ENCODE measurements at places on chromosomes 1 and 21.

GRCh38 chr1:245717611-245718010 lies 562.8 kb downstream of the KIF26B start:
- DNase-seq: no peak

GRCh38 chr1:192846950-192847349 lies 38.1 kb downstream of the RGS2 start:
- no peak for DNase-seq

GRCh38 chr21:41634211-41634694 lies 126.3 kb upstream of the TMPRSS2 start:
- DNase-seq: peak; percentile 85

DNA sequence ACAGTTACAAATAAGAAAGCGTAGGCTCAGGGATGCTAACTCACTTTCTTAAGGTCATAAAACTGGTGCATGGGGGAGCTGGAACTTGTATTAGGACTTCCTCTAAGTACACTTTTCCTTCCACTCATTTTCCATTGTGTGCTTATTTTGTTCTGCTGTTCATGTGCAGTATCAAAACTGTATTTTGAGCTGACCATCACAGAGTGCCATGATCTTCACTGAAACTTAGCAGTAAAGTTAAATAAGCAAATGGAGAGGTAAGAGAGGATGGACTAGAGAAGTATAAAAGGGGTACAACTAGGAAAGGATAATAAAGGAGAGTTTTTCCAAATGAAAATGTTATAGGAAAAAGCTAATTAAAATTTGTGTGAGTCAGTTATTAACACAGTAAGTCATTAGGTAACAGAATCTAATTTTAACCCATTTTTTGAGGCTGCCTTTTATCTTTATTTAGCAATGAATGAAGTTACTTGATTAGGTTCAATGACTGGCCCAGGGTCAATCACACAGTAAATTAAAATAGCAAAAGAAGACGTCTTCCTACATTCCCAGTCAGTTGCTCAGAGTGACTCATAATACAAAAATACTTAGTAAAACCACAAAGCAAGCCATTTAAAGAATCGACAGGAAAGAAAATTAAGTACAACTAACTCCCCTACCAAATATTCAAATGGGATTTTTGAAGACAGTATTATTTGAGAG lies 165.8 kb upstream of the C1orf105 start:
- no peak for DNase-seq

DNA sequence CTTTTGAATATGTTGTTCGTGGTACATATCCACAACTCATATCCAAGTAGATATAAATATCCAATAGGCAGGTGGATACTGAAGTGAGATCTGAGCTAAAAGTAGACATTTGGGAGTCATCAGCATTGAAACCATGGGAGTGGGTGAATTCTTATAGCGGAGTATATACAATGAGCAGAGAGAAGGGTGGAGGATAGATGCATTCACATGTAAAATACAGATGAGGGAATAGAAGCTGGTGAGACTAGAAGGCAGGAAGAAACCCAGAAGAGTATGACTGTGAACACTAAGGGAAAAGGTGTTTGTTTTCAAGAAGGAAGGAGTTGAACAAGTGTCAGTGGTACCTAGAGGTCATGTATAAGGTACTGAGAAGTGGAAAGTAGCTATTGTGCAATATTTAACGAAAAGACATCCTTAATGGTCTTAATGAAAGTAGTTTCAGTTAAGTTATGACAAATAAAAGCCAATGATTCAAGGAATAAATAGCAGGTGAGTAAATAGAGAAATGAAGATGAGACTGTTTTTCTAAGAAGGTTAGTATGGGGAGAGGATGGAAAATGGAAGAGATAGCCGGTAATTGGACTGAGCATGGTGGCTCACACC lies 181.6 kb upstream of the CACYBP start:
- DNase-seq: no peak

- no peak for DNase-seq
Observed at GRCh38 chr1:37420456-37420855, 53.9 kb upstream of the ZC3H12A start.

- DNase-seq: no peak
Observed at GRCh38 chr1:65109487-65109886, 38.5 kb upstream of the AK4 start.

- DNase-seq: no peak
Observed at GRCh38 chr1:67609577-67610341, 75.2 kb upstream of the GADD45A start.

GRCh38 chr1:231428377-231428776 lies 6.3 kb upstream of the EGLN1 start:
- DNase-seq: no peak

DNA sequence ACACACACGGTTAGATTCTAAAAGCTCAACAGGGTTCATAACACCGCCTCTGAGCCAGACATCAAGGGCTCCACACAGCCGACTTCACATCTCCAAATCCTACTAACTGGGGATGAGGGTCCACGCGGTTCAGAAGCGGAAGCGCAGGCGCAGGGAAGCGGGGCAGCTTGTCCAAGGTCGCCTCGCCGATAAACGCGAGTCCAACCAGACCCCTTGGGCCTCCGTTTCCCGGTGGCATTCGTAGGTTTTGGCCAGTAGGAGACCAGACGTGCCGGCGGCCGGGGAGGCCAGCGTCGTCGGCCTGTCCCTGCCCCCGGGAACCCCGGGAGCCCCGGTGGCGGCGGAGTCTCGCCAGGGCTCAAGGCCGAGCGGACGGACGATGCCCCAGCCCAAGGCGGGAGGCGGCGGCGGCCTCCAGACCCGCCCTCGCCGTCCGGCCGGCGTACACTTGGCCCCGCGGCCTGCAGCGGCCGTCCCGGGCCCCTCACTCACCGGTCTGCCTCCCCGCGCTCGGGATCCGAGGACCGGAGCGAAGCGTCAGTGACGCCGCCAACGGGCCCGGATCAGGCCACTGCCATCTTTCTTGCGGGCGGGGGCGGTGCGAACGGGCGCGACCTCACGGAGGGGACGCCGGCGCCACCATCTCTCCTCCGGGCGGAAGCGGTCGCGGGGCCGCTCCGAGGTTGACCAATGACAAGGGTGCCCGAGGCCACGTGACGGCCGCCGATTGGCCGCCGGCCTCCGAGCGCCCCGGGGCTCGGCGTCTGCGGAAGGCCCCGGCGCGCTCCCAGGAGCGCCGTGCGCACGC lies at the start of gene SDF4:
TSS of gene SDF4 (minus strand) at position 602 of the 808 bp plus-strand sequence. CDS start 3,229 bp downstream, outside the sequence.
- DNase-seq: peak; percentile 90

DNA sequence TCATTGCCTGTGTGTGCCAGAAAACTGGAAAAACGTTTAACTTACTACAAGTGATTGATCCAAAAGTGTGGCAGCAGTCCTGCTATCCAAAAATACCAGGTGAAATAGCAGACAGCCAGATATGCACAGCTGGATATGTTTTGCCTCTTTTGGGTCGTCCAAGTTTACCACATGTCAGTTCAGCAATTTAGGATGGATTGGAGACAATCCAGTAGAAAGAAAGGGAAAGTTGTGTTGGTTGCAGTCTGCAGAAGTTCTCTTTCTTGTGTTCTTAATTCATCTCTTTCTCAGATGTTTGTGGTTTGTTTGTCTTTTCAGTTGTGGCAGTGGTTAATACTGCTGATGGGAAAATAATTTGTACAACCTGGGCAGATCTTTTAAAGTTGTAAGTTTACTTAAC lies 645.0 kb downstream of the PTPRC start:
- DNase-seq: no peak

DNA sequence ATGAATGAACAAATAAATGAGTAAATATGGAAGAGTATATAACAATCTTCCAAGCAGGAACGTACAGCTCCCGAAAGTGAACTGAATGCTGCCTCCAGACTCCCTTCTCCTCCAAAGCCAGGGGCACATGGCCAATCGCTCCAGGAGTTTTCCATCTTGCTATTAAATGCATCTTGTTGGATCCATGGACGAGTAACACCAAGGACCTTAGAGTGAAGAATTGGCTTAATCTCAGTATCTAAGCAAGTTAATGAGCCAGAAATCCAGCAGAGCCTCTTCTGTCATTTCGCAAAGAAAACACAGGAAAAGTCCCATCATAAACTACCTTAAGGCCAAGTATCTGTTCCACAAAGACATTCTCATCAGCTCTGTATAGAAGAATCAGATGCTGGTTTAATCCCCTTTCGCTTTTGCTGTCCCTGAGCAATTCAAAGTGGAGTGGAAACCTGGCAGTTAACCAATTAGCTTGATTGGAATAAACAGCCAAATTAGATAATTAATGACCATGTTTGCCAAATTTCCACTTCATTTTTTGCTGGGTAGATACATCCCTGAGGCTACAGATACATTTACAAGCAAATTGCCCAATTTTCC lies 116.0 kb downstream of the MIS18A start:
- DNase-seq: no peak

GRCh38 chr1:61887076-61887867 lies 145.0 kb downstream of the PATJ start:
- DNase-seq: no peak

GRCh38 chr1:166221316-166221715 lies 54.5 kb upstream of the FAM78B start:
- no peak for DNase-seq

DNA sequence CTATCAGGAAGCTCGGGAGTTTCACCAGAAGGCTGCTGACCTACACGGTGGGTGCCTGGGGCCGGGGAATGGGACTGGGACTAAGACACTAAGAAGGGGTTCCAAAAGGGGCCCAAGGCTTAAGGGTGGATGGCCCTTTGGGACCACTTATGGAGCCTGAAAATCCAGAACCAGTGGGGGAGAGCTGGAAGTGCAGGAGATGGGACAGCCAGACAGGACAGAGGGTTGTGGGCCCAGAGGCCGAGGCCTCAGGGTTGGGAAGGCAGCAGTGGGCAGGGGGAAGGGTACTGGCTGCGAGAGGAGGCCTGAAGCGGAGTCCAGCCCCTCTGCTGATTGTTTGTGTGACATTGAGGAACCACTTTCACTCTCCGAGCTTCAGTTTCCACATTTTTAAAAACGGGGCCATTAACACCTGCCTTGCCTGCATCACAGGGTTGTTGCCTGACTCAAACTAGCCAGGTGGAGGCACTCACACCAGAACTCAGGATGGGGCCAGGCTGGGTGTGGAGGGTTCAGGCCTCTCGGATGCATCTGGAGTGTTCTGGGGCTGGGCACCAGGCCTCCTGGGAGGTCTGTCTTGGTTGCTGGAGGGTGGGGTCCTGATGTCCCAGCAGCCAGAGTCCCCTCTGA lies 3.0 kb downstream of the TTC24 start:
- DNase-seq: no peak

DNA sequence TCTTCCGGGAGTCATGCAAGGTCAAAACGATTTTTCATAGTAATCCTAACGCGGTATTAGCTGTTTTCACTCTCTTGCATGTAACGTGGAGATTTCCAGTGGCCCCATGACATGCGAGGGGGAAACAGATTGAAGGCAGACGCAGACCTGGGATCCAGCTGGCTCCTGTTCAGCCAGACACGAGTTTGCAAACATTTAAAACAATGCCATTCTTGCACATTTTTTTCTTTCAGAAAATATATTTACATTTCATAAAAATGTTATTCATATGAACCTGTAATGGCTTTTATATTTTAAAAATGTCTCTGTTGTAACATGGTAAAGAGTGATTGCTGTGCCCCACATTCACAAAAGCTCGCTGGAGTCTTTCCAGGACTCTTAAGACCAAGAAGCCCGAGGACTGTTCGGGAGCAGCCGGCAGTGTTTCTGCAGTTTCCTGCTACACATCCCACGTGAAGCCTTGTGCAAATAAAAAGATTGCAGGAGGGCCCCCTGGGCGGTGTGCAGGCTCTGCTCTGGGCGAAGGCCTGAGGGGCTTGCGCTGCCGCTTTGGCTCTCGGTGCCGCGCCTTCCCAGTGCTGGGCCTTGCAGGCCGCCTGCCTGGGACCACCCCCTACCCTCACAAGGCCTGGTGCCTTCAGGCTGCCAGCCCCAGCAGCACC lies 184.9 kb downstream of the DYRK1A start:
- no peak for DNase-seq

DNA sequence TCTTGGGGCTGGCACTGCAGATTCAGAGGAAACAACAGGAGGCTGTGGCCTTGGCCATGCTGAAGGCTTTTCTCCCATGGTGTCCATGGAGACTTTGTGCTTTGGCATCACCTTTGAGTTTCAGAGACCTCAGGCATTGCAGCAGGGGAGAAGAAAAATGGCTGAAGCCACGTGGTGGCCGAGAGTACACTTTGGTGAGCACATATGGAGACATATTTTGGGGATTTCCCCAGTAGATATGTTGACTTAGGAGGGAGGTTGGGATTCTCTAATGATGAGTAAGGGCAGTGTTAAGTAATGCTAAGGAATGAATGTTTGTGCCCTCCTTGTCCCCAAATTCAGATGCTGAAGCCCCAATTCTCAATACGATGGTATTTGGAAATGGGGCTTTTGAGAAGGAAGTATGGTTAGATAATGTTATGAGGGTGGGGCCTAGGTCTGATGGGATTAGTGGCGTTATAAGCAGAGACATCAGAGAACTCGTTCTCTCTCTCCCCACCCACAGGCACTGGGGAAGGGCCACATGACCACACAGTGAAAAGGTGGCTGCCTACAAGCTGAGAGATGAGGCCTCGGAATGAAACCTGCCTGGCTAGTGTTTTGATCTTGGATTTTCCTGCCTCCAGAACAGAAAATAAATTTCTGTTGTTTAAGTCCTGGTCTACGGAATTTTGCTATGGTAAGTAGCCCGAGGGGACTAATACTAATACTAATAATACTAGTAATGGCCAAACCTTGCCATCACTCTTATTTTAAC lies 98.6 kb downstream of the TBX19 start:
- DNase-seq: no peak
